Suppressor macrophage treated with lipopolysaccharide for 1 hour (primary cell): ENCODE measurements at places on chromosomes 2 and 18.

DNA sequence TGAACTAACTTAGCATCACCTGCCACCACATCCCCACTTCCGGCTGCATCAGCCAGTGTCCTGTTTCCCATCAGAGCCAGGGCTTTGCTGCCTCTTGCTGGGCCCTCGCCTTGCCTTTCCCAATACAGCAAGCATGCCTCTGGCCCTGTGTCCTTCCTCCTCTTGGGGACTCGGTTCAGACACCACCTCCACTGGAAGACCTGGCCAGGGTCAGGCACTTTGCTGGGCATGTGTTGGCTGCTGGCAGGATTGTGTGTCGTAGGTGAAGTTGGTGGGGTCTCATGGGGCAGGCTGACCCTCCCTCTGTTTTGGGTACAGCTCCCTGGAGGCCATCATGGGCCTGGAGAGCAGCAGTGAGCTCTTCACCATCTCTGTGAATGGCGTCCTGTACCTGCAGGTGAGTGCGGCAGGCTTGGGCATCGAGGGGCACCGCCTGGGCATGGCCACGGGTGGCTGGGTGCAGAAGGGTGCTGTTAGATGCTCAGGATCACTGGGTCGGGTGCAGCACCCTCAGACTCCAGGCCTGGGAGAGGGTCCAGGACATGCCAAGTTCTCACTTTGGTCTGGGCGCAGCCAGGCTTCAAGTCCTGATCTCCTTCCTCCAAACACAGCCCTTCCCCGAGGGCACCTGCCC, 6.6 kb downstream of the ERFE start:
- DNase-seq = no peak

DNA sequence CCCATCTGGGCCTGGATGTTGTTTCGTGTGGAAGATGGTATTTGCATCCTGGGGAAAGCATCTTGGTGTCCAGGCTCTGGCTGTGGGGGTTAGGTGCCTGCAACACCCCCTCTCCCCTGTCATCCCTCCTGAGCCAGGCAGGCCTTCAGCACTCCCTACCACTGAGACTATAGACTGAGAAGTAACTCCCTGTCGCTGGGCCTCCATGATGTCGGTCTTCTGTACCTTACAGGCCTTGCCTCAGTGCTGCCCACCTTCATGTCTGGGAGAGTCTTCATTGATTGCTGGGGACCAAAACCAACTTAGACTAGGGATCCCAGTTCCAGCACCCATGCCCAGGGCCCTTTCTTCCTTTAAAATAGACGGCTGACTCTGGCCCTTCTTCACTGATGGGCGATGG, 33.1 kb upstream of the DNMT3A start:
- DNase-seq = no peak

GRCh38 chr2:64493788-64494187, 30.3 kb upstream of the AFTPH start:
- DNase-seq = no peak

GRCh38 chr2:145725876-145726275, 1206.0 kb upstream of the ZEB2 start:
- DNase-seq = no peak

GRCh38 chr2:88955607-88956006, 264.1 kb downstream of the RPIA start:
- DNase-seq = no peak
